ENCODE measurements at places on chromosomes 2 and 18.
A peak's percentile ranks its signal among the peaks of the same experiment; 100 is the strongest.

GRCh38 chr18:55818284-55818683, 230.3 kb upstream of the TCF4 start:
- no peak for DNase-seq

GRCh38 chr18:73660931-73661856, 486.4 kb downstream of the FBXO15 start:
- no peak for DNase-seq

- no peak for DNase-seq
Measured at GRCh38 chr2:236840215-236840614, 245.5 kb upstream of the COPS8 start.

- DNase-seq = no peak
Measured at GRCh38 chr2:196587056-196587455, 52.5 kb upstream of the CCDC150 start.

DNA sequence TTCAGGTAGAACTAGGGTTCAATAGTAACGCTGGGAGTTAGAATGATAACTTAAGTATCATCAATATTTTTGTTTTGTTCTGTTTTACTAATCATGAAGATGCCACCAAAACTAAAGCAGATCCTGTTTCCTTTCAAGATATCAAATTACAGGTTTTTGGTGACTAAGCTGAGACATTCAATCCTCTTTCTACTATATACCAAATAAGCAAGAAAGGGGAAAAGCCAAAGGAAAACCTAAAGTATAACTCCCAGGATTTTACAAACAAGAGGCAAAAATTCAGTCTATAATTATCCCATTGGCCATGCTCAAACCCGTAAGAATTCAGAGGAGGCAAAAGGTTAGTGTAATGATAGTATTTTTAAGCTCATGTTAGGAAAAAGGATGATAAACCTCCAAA, 175.2 kb upstream of the CCDC150 start:
- no peak for DNase-seq

GRCh38 chr18:4020026-4020425, 435.1 kb downstream of the DLGAP1 start:
- DNase-seq = no peak

DNA sequence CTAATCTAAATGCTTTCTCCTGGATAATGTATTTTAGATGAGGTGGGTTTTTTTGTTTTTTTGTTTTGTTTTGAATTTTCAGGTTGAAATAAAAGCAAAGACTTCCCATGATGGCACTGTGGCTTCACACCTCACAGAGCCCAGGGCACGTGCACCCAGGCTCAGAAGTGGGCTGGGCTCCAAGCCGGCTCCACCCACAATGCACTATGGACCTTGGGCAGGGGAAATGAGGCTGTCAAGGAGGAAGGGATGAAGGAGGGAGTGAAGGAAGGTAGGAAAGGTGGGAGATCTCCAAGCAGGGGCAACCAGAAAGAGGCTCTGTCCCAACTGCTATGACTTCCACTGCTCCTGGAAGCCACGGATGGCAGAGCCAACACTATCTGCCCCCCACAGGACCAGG, 60.4 kb downstream of the BIN1 start:
- no peak for DNase-seq

GRCh38 chr2:112727276-112728028, 6.6 kb downstream of the NT5DC4 start:
- DNase-seq = no peak

DNA sequence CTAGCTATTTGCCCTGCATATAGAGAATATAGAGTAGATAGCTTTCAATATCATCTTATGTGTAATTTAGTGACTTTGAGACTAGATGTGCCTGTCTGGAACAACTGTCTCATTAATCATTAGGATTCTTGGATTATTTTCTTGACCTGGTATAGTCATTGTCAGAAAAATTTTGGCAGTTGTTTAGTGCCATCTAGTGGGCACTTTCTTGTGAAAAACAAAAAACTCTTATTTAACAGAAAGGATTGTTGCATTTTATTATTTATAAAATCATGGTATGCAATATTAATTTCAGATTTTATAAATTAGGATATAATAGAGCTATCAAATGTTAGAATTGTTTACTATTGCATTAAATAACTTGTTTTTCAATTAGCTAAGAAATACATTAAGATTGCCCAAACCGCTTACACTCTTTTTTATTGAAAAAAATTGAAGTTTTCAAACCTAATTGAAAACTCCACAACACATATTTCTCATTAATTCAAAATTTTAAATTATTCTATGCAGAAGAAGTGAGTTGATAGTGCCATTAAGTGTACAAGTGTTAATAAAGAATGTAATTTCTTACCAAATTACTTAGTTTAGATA, 80.3 kb downstream of the DYNAP start:
- DNase-seq = peak; percentile 20

- DNase-seq = no peak
Measured at GRCh38 chr2:142718576-142719155, 158.8 kb upstream of the KYNU start.

DNA sequence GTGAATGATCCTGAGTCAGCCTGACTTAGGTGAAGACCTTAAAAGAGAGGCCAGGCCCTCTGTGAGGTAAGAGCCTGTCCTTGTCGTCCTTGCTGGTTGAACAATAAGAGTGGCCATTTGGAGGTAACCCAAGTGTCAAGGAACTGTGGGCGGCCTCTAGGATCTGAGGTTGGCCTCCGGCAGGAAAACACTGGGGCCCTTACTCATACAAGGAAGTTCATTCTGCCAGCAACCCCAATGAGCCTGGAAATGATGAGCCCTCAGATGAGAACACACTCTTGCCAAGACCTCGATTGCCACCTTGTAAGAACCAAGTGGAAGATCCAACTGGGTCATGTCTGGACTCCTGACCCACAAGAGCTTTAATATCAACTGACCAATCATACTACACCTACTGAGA, 95.5 kb upstream of the LRATD1 start:
- DNase-seq = no peak

- no peak for DNase-seq
Measured at GRCh38 chr2:234968631-234969305, 17.0 kb downstream of the SH3BP4 start.

- DNase-seq = no peak
Measured at GRCh38 chr2:95505222-95505621, 20.7 kb upstream of the TRIM43B start.

GRCh38 chr2:72136933-72137497, 10.6 kb downstream of the CYP26B1 start:
- DNase-seq = no peak

GRCh38 chr2:221529177-221529942, 42.7 kb downstream of the EPHA4 start:
- no peak for DNase-seq

- DNase-seq = no peak
Measured at GRCh38 chr2:1609485-1610095, 134.7 kb downstream of the PXDN start.

DNA sequence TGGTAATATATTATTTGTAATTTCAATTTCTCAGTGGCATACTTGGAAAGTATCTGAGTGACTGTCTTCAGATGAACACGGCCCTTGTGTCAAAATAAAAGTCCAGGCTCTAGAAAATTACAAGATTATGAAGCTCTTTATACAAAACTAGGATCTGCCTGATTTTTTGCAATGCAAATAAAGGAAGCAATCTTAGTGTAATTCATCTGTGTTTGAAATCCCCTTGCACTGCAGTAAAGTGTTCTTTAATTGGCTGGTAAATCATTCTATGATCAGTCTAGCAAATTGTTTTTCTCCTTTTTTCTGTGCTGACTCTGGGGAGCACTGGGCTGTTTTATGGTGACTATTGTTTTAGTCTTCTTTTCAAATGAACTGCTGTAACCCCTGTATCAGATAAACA, 1039.0 kb downstream of the SOCS6 start:
- no peak for DNase-seq

DNA sequence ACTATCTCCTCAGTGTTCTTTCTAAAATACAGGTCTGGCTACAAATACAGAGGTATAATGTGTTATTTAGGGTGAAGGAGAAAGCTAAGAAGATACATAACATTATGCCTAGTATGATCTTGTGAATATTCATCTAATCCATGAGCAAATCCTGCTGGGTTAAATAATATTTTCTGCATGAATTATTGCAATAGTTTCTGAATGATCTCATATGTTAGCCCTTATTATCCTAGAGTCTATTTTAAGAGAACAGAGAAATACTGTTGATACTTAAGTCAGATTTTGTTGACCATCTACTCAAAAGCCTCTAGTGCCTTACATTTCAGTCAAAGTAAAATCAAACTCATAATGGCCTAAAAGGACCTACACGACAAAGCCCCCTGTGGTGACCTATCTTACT, 382.3 kb downstream of the FIGN start:
- no peak for DNase-seq

DNA sequence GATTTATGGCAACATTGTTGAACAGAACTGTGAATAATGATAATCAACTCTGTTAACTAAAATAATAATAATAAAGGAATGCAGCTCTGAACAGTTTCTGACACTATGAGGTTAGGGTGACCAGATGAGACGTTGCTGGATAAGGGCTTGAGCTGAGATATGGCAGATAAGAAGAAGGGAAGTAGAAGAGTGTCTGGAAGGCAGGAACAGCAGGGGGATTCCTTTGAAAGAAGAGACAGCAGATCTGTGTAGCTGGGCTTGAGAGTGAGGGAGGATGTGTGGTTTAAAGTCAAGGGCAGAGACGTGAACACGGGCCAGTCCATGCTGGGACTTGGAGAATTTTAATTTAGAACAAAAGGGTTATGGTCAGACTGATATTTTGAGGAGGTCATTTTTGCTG, 273.1 kb upstream of the SLC14A2 start:
- DNase-seq = no peak

GRCh38 chr2:31282634-31283033, 48.7 kb downstream of the EHD3 start:
- no peak for DNase-seq

- no peak for DNase-seq
Measured at GRCh38 chr2:96324721-96325040, 436 bp upstream of the ITPRIPL1 start.

DNA sequence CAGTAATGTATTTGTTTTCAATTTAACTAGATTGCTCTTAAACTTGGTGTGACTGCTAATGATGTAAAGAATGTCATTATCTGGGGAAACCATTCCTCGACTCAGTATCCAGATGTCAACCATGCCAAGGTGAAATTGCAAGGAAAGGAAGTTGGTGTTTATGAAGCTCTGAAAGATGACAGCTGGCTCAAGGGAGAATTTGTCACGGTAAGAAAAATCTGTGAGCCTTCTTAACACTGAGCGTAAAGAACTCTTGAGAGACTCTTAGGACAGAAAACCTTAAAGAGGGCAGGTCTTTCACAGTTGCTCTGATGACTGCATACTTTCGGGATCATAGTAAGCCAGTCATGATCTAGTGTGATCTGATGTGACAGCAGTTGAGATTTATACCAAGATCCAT, 15.9 kb downstream of the MDH1 start:
- no peak for DNase-seq

DNA sequence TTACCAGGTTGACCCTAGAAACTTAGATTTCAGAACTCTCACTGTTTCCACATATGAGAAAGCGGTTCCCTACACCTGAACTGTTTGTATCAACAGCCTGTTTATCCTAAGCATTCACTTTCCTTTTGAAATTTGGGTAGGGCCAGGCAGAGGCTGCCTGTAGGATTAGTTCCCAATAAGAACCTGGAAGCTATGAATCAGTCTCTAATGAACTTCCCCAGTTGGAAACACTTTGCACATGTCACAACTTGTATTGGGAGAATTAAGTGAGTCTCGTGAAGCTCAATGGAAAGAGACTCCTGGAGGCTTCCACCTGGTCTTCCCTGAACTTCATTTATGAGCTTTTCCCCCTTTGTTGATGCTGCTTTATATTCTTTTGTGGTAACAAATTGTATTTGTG, 486.6 kb upstream of the HS6ST1 start:
- DNase-seq = no peak

DNA sequence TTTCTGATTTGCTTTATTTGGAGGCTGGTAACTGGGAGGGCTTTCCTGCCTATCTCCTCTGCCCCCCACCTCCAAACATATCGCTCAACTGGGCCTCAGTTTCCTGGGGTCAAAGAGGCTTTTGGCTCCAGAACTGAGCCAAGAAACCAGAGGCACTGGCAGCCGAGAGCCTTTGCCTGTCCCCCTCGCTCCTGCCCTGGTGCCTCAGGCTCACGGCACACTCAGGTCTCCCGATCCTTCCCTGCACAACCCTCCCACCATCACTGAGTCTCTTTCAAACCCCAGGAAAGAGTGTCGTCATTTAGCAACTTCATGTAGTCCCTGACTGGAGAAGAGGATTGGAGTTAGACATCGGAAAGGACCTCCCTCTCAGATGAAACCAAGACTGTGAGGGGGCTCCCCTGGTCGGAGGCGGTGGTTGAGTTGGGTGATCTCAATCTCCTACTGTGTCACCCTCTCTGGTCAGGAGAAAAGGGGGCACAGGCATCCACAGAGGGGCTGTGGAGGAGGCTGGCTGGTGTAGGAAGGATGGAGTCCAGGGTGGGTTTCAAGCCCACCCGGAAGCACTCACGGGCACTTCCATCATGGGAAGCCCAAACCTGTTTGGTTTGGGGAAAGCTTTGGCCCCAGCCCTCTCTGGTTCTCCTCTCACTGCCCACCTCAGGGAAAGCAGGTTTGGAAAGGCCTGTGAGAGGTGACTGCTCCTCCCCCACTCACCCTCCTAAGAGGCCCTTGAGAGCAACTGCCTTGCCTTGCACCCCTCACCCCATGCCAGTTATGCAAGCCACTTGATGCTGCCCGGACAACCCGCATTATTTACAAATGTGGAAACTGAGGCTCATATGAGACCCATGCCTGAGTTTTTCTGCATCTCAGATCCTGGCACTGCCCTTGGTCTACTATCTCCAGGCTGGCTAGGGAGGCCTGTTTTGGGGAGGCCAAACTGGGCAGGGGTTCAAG, 62.3 kb downstream of the TNS1 start:
- DNase-seq = no peak

GRCh38 chr2:205321231-205321630, 361.1 kb upstream of the NRP2 start:
- DNase-seq = no peak

DNA sequence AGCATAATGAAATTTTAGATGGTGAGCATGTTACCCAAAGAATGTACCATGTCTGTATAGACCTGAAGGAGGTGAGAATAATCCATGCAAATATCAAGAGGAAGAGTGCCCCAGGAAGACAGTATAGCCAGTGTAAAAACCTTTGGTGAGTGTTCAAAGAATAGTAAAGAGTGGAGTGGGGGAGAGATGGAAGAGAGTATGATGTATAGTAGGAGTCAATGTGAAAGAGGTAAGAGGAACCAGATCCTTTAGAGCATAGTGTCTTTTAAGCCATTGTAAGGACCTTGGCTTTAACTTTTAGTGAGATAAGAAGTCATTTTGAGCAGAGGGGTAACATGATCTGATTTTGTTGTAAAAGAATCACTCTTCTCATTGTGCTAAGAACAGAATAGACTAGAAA, 1052.3 kb upstream of the ZEB2 start:
- DNase-seq = no peak

GRCh38 chr2:138522556-138522955, 21.0 kb downstream of the SPOPL start:
- no peak for DNase-seq
